ENCODE measurements at places on chromosomes 1 and 21. TPM values are rescaled to one million over a fixed set of nuclear protein-coding genes. Genes with fewer than 3 reads are reported as not detected.

The KRTAP8-1 gene
- not detected for total RNA-seq

The LCE2A gene
- 3.0 TPM for total RNA-seq

The C2CD4D gene
- total RNA-seq: not detected

The NBPF8 gene
- 9.8 TPM for total RNA-seq

The AADACL3 gene
- not detected for total RNA-seq

The NFASC gene
- total RNA-seq: 7.3 TPM

The IL20 gene
- total RNA-seq: not detected

The TSPEAR gene
- total RNA-seq: not detected

The PRAMEF14 gene
- total RNA-seq: not detected

The CFHR4 gene
- total RNA-seq: not detected

The OLFML3 gene
- total RNA-seq: 4.0 TPM

The NES gene
- total RNA-seq: 0.13 TPM

The DIRAS3 gene
- total RNA-seq: not detected

The FOXD3 gene
- total RNA-seq: 0.05 TPM

The PALMD gene
- 0.63 TPM for total RNA-seq

The RC3H1 gene
- 22.4 TPM for total RNA-seq

The LTN1 gene
- 18.5 TPM for total RNA-seq

The ACTL8 gene
- 31.1 TPM for total RNA-seq

The EPS15 gene
- total RNA-seq: 20.3 TPM

The SPAG17 gene
- total RNA-seq: not detected

The CYP4A11 gene
- not detected for total RNA-seq

The CFAP74 gene
- not detected for total RNA-seq

The TNFSF18 gene
- total RNA-seq: 0.03 TPM

The ADORA1 gene
- 6.2 TPM for total RNA-seq

The KRTAP26-1 gene
- total RNA-seq: not detected

The GJA9 gene
- total RNA-seq: not detected

The PLEKHG5 gene
- total RNA-seq: 20.3 TPM

The SEC16B gene
- total RNA-seq: 0.59 TPM

The RNF186 gene
- not detected for total RNA-seq

The AMY2A gene
- total RNA-seq: not detected

The TMEM82 gene
- total RNA-seq: not detected

The C1QA gene
- not detected for total RNA-seq

The TLR5 gene
- total RNA-seq: not detected

The TRABD2B gene
- total RNA-seq: not detected

The HSD3B2 gene
- not detected for total RNA-seq

The LCE1C gene
- total RNA-seq: not detected

The RHBDL2 gene
- total RNA-seq: 0.50 TPM

The HAPLN2 gene
- total RNA-seq: not detected

All from HT1080 (cell line).